ENCODE measurements at places on chromosomes 3 and 15.

GRCh38 chr3:111975131-111975530 lies 3.7 kb upstream of the ABHD10 start:
- DNase-seq = no peak

DNA sequence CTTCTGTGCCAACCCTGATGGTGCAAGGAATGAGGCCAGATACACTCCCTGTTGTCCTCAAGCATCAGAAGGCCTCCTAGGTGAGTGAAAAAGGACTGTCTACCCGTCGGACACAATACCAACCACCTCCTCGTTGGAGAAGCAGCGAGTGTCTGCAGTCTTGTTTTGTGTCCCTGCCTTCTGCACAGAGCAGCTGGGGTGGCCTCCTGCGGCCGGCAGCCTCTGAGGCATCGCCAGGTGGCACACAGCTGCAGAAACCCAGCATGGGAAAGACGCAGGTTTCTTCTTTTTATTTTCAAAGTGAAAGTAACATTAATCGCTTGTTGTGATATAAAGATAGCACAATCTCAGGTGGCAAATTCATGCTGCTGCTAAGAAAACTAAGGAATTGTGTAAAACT lies 509.9 kb downstream of the OCA2 start:
- DNase-seq = no peak

- DNase-seq = no peak
These were observed 492.7 kb upstream of the THBS1 start for GRCh38 chr15:39088156-39088555.

DNA sequence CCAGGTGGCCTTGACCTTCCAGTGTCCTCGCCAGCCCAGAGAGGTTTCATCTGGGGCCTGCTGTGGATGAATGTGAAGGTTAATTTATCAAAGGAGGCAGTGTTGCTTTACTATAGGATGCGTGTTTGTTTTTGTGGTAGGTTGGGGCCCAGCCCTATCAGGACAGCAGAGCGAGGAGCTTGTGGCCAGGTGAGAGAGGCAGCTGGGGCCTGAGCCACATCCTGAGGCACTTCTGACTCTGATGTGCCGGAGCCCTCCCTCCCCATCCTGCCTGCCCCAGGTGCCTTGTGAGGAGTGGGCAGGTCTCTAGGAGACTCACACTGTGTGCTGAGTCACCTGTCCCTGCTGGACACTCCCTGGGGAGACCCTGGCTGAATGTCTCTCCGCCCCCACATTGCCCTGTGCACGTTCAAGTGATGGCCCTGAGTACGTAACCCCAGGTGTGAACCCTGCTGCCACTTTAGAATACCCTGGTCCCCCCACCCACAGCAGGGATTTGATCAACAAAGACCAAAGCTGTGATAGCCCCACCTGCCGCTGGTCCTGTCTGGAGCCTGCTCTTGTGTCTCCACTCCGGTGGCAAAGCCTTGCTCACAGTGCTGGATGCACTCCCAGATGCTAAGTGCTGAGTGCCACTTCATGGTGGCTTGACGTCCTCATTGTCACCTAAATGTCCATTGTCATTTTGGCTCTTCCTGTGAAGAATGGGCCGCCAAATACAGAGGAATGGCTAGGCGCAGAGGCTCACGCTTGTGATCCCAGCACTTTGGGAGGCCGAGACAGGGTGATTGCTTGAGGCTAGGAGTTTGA lies 16.0 kb downstream of the FBLN2 start:
- DNase-seq = no peak

- DNase-seq = no peak
These were observed 22.9 kb upstream of the SLC4A7 start for GRCh38 chr3:27507111-27507510.

- DNase-seq = peak; percentile 92
These were observed 227.6 kb upstream of the BHLHE40 start for GRCh38 chr3:4751502-4752101.

GRCh38 chr3:122893282-122893681 lies 98.4 kb downstream of the SLC49A4 start:
- peak; percentile 48 for DNase-seq

GRCh38 chr3:141000686-141001085 lies 50.5 kb upstream of the SPSB4 start:
- no peak for DNase-seq

DNA sequence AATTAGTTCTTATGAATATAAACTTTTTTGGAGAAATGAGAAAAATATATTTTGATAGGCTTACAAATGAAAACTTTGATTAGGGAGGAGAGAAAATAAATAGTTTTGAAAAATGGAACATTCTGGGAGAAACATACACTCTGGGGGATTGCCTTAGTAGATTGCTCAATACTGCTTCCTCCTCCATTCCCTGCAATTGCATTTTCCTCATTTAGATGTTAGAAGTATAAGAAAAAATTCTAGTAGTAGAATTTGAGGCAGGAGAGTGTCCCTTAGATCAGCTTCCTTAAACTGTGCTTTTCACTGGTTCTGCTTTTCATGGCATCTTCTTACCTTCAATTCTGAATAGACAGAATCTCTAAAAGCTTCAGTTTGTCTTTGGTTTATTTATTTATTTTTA lies 46.2 kb upstream of the CTDSPL2 start:
- DNase-seq = no peak

DNA sequence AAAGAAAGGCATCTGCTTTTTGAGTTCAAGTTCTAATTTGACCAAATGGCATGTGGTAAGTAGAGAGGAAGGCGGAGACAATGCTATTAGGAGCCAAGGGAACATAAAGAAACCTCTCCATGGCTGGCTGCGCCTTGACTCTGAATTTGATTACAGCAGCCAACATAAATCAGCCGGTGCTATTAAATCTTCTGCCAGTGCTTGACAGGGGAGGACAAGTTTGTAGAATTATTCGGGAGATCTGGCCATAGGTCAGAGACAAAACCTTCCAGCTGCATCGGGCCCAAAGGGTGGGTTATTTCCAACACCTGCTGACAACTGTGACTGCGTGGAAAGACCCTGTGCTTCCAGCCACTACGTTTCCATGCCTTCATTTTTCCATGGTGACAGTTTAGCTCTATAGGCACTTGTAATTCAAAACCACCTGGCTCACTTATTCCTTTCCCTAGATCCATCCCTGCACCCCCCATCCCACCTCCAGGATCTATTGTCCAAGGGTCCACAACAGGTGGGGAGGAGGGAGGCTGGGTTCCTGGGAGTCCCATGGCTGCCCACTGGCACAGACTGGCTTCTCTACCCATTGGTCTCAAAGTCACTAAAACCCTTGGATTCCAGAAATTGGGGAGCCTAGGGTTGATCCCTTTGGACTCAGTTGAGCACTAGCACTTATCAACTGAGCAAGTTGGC lies 15.9 kb downstream of the COLQ start:
- no peak for DNase-seq

Measured in A172 (cell line).